ENCODE measurements at places on chromosomes 1 and 21.

DNA sequence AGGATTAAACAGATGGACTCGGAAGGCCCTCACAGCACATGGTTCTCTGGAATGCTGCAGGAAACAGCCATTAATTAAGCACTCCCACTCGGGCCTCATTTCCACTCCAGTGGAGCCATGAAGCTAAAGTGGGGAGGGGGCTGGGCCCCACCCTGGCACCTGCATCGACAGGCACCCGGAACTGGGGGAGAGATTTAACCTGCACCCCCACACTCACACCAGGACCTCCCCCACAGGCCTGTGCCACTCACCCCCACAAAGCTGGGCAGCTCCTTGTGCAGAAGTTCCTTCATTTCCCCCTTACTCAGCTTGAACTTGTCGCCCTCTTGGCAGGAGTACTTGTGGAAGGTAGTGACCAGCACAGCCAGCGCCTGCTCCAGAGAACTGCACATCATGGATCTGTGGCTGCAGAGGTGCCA is 2.2 kb downstream of the S100A2 start:
- no peak for DNase-seq

DNA sequence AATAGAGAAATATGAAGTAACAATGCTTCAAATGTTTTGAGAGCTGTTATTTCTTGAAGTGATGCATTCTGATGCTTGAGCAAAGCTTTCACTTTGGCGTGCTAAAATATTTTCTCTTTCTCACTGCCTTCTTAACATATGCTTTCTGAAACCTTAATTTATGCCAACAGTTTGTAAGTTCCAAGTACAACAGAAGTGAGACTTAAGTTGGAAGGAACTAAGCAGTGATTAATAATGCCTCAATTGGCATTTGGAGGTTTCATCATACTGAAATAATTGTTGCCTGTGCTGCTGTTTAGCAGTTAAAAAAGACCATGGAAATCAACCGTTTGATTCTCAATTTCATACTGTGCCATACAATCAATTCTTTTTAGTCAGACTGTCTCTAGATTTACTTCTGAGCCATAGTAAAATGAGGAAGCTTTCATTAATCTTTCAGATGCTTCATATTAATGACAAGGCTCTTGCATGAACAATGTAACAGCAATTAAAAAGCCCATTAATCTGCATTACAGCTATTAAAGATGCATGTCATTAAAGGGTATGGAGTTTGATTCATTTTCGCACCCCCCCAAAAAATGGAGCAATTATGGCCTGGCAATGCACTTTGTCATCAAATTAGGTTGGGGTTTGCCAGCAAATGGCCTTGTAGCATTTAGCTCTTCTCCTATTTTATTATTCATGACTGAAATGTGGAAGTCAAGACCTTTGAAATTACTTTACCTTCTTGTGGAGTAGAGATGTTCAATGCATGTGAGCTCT is 375.3 kb downstream of the USH2A start:
- DNase-seq: no peak

GRCh38 chr1:56451491-56451890 is 127.9 kb downstream of the PLPP3 start:
- no peak for DNase-seq

DNA sequence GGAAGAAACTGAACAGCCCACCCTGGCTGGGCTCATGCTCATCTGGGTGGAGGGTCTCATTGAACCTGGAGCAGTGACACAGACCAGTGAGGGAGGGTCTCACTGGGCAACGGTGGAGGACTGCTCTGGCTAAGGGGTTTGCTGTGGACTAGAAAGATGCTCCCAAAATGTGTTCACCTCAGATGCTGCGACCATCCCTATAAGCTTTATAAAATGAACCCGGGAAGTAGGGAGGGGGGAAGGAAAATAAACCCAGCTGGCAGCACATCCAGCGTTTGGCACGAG is 34.5 kb upstream of the LBR start:
- no peak for DNase-seq

DNA sequence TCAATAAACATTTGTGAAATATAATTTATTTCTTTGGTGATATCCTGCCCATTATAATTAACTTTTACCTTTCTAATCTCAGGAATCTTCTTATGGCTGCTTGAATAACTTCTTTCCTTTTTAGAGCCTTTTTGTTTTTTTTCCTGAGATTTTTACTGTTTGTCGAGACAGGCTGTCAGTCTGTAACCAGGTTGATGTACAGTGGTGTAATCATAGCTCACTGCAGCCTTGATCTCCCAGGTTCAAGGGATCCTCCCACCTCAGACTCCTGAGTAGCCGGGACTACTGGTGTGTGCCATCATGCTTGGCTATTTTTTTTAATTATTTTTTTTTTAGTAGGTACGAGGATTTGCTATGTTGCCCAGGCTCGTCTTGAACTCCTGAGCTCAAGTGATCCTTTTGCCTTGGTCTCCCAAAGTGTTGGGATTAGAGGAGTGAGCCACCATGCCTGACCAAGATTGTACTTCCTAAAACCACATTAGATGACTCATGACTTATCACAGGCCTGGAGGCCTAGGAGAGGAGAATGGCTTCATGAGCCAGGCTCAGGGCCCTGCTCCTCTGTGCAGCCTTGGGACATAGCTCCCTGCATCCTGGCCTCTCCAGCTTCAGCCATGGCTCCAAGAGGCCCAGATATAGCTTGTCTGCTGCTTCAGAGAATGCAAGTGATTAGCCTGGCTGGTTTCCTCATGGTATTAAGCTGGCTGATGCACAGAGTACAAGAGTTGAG is 48.6 kb downstream of the CTH start:
- no peak for DNase-seq

DNA sequence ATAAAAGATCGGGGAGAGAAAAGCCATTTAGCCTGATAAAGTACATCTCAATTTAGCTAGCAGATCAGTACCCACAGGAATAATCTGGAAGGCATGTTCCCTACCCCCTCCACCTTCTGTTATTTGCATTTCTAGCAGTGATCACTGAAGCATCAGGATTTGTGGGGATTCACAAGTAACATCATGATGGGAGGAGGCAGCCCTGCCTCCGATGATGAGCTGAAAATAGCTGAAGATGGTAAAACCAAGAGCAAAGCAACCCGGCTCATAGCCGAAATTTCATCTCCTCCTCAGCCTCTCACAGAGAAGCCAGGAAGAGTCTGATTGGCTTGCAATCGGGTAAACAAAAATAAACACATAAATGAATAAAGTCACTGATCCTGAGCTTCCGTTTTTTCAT is 2.4 kb downstream of the CCSAP start:
- DNase-seq: no peak

DNA sequence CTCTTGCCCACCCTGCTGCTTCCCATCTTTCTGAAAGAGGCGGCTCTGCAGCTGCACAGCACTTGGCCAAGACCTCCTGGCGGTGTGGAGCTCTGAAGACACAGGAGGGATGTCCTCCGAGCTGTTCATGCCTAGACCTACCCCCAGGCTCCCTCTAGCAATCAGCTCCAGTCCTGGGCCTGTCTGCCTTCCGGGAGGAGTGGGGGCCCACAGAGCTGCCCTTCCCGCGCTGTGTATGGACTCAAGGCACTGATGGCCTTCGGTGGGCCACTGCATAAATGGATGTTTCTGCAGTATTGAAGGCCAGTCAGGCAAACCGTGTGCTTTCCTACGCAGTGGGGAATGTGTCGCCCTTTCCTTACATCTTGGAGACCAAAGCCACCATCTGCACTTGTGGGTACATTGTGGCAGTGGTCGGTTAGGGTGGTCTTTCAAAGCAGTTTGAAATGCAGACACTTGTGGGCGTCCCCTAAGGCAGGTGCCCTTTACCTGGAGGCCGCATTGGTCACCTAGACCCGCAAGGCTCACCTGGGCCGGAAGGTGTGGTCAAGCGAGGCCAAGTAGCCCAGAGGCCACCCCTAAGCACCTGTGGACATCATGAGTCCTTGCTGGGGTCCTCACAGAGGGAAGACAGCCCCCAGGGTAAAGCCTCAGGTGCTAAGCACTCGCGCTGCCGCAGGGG is 912 bp upstream of the PKNOX1 start:
- DNase-seq: no peak

DNA sequence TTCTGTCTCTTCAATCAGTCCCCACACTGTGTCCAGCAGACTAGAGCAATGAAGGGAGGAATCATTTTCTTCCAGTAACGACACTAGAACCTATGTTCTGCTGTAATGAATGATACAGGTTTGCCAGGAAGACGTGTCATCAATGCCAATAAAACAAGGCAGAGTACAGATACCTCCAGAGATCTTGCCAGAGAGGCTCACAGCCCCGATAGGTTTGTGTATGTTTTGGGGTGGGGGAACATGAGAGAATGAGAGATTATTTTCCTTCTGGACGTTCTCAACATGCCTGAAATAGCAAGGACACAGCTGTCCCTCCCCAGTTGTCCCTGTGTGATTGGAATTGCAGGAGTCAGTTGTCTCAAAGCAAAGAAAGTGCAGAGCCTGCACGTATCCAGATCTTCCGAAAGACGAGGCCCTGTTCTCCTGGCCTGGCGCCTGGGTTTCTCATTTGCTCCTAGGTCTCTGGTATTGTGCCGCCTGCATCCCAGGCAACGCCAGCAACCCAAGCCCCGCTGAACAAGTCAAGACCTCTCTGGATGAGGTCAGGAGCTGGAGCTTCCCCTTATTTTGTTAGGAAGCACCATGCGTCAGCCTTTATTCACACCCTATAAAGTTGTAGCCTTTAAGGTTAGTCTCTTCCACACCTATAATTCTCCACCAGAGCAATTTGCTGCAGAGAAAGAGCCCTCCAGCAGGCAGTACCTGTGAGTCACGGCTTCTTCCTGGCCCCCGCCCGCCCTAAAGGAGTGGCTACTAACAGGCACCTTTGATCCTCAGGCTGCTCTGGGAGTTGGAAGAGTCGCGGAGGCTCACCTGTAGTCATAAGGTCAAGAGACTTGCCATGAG is 130.5 kb downstream of the TOMM20 start:
- no peak for DNase-seq

DNA sequence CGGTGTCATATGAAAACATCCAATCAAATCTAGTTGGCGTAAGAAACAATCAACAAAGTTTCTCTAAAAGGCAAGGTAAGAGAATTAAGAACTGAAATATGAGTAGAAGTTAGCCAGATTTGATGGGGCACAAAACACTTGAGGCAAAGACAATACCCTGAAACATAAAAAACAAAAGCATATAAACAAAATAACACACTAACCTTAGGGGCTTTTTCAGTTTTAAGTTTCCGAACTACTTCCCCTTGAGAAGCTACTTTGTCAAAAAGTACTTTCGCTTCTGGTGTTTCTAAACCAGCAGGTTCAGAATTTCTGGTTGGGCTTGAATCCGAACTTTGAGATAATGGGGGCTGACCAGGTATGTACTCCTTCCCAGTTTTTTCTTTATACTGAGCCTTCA is 57.9 kb downstream of the EPRS1 start:
- no peak for DNase-seq

DNA sequence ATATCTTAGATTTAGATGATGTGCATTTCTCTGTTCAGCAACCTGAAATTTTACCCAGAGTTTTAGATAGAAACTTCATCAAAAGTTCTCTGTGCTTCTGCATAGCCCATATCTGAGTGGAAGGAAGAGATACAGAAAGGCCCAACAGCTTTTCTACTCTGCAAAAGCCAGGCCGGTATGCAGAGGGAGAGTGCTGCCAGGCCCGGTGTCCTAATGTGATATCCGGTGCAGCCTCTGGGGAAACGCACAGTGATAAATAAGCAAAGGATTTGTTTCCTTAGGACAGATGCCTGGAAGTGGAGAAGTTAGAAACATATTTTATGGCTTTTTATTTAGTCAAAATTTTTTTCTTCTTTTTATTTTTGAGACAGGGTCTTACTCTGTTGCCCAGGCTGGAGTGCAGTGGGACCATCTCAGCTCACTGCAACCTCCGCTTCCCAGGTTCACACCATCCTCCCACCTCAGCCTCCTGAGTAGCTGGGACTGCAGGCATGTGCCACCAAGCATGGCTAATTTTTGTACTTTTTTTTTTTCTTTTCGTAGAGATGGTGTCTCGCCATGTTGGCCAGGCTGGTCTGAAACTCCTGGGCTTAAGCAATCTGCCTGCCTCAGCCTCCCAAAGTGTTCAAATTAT is 145.8 kb downstream of the PATJ start:
- DNase-seq: no peak

DNA sequence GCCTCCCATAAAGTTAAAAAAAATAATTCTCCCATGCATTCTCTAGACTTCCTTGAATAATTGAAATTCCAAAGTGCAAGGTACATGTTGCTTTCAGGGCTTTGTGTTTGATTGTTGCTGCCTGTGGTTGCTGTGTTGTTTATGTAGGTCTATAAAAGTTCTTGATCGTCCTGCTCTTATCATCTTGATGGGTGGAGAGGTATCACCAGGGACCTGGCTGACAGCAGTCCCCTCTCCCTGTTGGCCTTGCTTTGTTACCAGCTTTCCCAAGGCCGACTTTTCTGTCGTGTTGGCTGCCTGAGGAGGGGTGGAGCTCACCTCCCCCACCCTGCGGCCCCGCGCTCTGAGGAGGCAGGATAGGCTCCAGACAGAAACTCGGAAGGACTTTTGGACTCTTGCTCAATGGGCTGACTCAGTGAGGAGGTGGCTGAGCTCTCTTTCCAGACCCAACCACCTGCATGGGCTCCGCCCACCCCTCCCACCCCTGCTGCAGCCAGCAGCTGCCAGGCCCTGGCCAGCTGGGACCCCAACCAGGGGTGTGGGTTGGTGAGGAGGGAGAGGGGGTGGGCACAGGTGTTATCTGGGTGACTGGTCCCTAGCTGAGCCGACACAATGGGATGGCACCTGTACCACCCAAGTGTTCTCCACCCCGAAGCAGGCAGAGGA is 2.0 kb downstream of the INAVA start:
- no peak for DNase-seq

- DNase-seq: no peak
Observed at GRCh38 chr1:40664167-40664537, 1.3 kb downstream of the RIMS3 start.

DNA sequence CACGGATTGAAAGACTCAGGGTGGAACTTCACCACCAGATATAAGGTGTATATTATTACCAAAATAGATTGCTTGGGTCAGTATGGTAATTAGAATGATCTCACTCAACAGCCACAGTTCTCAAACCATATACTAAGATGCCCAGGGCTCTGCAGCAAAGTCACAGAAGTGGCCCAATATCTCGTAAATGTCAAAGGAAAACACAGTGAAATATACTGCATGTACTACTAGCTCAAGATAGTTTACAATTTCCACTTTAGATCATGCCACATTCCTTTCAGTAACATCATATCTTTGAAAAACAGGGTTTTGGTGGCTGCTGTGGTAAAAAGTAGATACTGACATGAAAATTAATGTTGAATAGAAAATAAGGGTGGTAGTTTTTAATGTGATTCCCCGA is 180.3 kb upstream of the ATP1B1 start:
- no peak for DNase-seq
